Activated CD4-positive, alpha-beta T cell treated with anti-CD3 and anti-CD28 coated beads, Interleukin-2, amount 10 ng/mL, durations not matched to agents 24 days and 14 days (primary cell): ENCODE measurements at places on chromosomes 7 and 10. TPM values are rescaled to one million over a fixed set of nuclear protein-coding genes. Genes with fewer than 3 reads are reported as not detected.

DNA sequence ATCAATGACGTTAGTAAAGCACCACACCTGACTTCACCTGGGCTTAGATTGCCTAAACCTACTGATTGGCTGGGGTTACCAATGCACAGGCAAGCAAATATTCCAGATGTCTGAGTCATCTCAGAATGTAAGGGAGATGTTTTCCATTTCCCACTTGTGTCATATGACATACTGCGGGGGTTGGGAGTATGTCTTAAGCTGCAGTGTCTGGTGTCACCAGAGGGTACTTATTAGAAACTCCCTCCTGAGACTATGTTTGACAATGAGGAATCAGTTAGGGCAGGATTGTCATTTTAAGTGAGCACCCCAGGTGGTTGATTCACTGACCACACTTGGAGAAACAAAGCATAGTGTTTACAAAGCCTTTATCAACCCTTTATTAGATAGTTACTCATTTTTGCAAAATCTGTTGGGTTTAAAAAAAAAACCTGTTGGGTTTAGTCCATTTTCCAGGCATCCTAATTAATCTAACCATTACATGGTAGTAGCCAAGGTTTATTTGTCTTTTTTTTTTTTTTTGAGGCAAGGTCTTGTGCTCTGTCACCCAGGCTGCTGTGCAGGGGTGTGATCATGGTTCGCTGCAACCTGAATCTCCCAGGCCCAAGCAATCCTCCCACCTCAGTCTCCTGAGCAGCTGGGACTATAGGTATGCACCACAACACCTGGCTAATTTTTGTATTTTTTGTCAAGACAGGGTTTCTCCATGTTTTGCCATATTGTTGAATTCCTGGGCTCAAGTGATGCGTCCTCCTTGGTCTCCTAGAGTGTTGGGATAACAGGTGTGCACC is 72.5 kb downstream of the CDK6 start:
- DNase-seq = peak; percentile 57

- DNase-seq = no peak
These were observed 105.8 kb downstream of the SEMA3A start for GRCh38 chr7:84088802-84089201.

DNA sequence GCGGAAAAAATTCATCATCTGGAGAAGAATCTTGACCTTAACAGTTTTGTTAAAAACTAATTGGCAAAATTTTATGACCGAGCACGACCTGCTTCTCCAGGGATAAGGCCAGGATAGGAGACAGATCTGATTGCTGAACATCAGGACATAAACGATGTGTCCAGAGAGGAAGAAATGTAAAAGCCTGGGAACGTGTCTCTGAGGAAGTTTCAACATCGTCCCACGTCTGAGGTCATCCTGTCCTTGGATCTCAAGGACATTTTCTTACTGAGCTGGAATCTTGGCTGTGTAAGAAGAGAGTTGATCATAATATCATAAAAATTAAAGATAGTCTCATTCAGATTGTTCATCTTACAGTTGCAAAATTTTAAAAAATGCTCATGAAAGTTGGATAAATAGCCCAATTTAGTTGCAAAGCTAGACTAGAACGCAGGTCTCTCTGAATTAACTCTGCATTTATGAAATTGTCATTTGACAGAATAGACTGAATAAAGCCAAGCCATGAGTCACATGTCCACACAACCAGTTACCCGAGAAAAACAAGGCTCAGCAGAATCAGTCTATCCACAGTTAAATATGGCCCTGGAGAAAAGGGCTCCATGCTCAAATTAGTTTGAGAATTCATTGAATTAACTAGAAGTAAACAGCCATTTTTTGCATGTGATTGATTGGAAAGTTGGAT is 120.0 kb upstream of the EGFR start:
- no peak for DNase-seq

DNA sequence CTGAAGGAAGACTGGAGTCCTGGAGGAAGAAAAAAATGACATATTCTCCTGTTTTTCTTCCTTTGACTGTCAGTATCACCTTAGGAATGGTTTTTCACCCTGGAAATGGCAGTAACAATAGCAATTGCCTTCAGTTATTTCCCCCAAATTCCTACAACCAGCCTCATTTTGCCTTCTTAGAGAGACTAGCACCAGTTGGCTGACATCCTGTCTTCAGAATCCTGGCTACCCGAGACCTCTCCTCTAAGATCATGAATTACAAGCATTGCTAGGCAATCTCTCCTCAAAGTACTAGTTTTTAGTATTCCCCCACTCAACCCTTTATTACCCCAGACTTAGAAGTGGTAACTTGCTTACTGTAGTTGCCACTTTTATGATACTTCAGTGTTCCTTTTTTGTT is 53.4 kb downstream of the TAS2R16 start:
- DNase-seq = no peak

Gene LRMDA
- total RNA-seq = not detected in 2 replicates
